ENCODE measurements at places on chromosomes 13 and 19.

DNA sequence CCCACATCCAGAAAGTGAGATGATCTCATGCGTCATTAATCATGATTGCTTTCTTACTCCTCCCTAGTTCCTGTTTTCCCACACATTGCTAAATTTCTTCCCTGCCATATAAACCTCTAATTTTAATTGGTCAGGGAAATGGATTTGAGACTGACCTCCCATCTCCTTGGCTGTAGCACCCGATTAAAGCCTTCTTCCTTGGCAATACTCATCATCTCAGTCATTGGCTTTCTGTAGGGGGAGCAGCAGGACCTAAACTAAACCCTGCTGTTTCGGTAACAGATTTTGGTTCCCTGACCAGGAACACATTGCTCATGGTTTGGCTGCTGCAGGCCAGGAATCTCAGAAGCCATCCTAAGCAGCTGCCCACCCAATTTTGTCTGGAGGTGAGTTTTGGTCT, 61.7 kb downstream of the SPRYD7 start:
- DNase-seq = no peak

- DNase-seq = no peak
Measured at GRCh38 chr19:35856546-35857149, at the start of gene KIRREL2. Gene KIRREL2, plus strand, starts transcription at chr19:35856911. Its CDS starts 209 bp downstream, at chr19:35857120.

GRCh38 chr19:39403331-39404312, 3.0 kb upstream of the ZFP36 start:
- DNase-seq = peak; percentile 95

DNA sequence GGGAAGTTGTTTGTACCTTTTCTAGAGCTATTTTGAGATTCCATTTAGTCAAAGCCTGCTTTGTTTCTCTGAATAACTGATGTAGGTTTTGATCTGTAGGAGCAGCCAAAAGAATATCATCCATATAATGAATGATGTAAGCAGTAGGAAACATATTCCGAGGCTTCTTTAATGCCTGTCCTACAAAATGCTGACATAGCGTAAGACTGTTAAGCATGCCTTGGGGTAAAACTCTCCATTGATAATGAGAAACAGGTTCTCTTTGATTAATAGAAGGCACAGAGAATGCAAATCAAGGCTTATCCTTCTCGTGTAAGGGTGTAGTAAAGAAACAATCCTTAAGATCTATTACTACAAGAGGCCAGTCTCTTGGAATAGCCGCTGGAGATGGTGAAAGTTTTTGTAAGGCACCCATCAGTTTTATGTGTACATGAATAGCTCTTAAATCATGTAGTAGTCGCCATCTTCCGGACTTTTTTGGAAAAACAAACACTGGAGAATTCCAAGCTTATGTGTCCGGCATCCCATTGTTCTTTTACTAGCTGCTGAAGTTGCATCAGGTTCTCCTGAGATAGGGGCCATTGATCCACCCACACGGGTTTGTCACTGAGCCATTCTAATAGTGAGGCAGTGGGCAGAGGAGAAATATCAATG, 13.5 kb downstream of the FPR3 start:
- no peak for DNase-seq

DNA sequence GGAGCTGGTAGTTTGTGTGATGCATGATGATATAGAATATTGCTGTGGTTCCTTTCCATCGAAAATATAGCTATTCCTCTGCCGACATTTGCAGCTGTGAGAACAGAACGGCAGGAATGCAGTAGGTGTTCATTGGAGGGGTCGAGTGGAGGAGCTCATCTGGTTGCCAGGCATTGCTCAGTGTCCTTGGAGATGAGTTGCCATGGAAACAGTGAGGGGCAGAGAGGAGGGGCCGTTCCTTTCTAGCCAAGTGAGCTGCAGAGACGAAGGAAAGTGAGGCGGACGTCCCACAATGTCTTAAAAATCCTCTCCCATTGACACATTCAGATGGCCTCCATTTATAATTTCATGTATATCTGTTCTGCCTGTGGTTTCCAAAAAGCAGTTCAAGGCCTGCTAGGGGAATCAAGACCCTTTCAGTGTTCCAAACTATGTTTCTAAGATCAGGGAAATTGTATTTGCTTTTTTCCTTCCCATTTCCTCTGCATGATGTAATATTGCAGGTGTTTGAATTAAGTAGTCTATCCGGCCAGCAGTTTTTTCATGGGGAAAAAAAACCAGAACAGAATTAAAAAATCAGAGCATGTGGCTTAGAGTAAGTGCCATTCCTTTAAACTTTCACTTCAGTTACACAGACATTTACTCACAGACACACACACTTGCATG, 41.2 kb upstream of the ZNF835 start:
- DNase-seq = no peak

- DNase-seq = no peak
Measured at GRCh38 chr13:95385798-95386197, 84.5 kb upstream of the ABCC4 start.

- DNase-seq = no peak
Measured at GRCh38 chr13:32748305-32748704, 162.1 kb downstream of the PDS5B start.

DNA sequence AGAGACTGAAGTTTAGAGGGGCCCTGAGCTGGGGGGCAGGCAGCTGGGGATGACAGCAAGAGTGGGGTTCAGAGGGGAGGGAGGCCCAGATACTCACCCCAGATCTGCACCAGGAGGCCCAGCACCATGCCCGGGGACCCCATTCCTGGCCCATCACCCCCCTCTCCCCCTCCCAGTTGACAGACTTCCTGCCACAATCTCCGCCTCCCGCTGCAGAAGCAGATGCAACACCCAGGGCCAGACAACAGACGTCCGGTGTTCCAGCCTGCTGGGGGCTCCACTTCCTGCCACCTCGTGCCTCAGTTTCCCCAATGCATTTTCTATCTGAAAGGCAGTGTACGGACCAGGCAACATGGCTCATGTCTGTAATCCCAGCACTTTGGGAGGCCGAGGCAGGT, at the start of gene TMIGD2:
Gene TMIGD2, minus strand, starts transcription at position 147 of the 398 bp plus-strand sequence. Its CDS starts 4 bp downstream, at position 143.
- no peak for DNase-seq

GRCh38 chr19:20423381-20424197, 142.0 kb downstream of the ZNF737 start:
- DNase-seq = no peak

GRCh38 chr19:19461671-19462622, 53.4 kb downstream of the TSSK6 start:
- DNase-seq = no peak

- no peak for DNase-seq
Measured at GRCh38 chr19:23436318-23436717, 41.0 kb upstream of the ZNF91 start.

DNA sequence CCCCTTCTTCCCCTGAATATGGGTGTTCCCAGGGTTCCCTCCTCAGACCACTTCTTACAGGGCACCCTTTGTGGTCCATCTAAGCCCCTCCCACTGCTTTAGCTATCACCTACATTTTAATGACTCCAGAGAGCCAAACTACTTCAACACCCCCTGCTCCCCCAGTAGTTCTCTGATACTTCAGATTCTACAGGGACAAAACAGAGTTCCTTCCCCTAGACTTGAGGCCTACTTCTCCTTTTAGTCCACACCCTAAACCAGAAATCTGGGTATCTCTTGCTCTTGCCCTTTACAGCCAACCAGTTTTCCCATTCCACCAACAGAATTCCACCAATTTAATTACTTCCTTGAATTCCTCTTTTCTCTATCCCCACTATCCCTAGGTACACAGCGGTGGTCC, 107.2 kb downstream of the KCNRG start:
- no peak for DNase-seq

- no peak for DNase-seq
Measured at GRCh38 chr19:43599635-43600295, 3.4 kb downstream of the ZNF576 start.

GRCh38 chr13:55245005-55245644, 1895.6 kb upstream of the PRR20A start:
- DNase-seq = no peak

DNA sequence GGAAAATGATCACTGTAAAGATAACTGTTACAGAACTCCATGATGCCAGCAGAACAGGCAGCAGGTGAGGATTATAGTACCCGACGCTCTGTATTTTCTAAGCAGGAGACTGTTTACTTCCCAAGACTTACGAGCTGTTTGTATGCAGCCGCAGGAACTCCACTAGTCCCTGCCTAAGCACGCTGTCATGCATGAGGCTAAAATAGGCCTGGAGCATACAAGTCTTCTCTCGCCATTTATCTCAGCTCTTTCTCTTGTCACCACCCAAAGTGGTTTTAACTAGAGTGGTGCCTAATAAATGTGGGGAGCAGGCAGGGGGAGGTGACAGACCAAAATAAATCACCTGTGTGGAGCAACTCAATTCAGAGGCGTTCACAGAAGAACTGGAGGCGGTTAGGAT, 175.8 kb downstream of the TDRD3 start:
- DNase-seq = no peak

GRCh38 chr13:23966221-23966690, 69.0 kb upstream of the C1QTNF9B start:
- no peak for DNase-seq

GRCh38 chr13:38872693-38873092, 117.9 kb downstream of the STOML3 start:
- no peak for DNase-seq

DNA sequence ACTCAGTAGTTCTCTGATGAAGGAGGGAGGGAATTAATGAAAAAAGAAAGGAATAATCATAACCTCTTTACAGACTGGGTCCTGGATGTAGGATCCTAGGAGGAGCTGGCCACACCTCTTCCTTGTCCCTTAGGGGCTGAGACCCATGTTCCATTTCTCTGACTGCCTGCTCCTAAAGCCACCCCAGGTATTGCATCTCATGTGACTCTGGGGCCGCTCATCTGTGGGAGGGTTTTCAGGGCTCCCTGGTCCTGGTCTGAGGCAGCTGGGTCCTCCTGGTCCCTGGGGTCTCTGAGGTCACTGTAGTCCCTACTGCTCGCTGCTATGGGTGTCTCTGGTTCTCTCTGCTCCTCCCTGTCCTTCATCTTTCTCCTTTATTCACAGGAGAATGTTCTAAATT, 2.9 kb downstream of the CEACAM21 start:
- no peak for DNase-seq

DNA sequence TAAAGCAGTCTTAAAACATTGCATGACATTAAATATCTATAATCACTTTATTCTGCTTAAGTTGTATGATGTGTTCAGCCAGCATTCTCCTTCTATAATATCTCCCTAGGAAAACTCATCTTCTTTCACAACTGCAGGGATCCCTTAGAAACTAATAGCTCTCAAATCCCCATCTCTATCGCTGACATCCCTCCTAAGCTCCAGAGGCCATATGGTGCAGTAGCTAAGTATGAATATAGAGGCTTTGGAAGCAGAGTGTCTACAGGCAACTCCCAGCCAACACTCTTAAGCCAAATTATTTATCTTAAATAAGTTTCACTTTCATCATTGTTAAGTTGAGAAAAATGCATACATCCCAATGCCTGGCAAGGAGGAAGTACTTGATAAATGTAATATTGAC, 349.5 kb upstream of the MIR17HG start:
- no peak for DNase-seq

GRCh38 chr13:64186503-64187250, 2771.0 kb upstream of the PCDH20 start:
- no peak for DNase-seq

GRCh38 chr13:41203810-41204209, 9.4 kb upstream of the KBTBD7 start:
- no peak for DNase-seq

DNA sequence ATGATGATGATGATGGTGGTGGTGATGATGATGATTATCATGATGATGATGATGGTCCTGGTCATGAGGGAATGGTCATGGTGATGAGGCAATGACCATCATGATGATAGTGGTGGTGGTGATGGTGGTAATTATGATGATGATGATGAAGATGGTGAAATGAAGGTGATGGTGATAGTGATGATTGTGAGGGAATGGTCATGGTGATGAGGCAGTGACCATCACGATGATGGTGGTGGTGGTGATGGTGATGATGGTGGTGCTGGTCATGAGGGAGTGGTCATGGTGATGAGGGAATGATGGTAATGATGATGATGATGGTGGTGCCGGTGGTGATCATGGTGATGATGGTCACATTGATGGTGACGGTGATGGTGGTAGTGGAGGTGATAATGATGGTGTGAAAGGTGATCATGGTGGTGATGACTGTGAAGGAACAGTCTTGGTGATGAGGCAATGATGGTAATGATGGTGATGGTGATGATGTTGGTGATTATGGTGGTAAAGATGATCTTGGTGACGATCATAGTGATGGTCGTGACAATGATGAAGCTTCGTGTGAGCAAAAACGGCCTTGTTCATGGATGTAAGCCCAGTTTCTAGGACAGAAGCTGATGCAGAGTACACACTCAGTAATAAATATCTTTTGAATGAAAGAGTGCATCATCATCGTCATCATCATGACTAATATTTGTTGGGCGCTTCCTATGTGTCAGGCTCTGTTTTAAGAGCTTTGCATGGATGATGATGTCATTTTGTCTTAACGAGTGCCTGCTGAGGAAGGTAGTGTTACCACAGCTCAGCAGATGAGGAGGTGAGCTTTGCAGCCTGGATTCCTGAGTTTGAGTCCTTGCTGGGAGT, 17.3 kb downstream of the SBK2 start:
- no peak for DNase-seq

GRCh38 chr19:5586300-5587070, 18.7 kb upstream of the TINCR start:
- no peak for DNase-seq

- no peak for DNase-seq
Measured at GRCh38 chr19:287381-287871, 3.8 kb downstream of the PLPP2 start.

GRCh38 chr13:41075034-41075433, 13.7 kb downstream of the WBP4 start:
- no peak for DNase-seq

DNA sequence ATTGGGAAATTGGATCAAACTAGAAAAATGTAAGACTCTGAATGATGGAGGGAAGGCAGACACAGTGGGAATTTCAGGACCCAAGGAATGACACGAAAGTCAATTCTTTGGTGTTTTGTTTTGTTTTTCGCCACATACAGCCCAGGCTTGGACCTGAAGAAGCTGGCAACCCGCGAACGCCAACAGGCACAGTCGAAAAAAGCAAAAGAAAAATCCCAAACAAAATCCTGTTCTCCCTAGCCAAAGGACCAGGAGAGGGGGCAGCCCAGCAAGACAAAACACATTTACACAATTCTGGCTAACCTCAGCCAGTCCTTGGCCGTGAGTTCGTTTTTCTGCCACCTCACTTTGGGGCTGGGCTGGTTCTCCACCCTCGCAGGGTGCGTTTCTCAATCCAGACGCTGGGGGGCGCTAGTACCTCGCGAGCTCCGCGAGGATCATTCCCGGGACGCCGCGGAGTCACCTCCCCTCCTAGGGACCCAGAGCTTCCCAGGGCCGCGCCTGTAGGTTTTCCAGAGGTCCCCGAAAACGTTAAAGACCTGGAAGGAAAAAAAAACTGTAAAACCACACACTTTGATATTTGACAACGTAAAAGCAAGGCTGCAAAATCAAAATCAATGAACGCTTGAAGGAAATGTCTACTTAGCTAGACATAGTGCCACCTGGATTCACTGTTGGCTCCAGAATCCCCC, 34.9 kb upstream of the TPM4 start:
- DNase-seq = peak; percentile 79

GRCh38 chr19:13817018-13817614, 21.9 kb downstream of the ZSWIM4 start:
- no peak for DNase-seq

- DNase-seq = no peak
Measured at GRCh38 chr13:107992542-107992941, 222.8 kb downstream of the LIG4 start.

GRCh38 chr13:24223341-24224231, 63.1 kb downstream of the SPATA13 start:
- no peak for DNase-seq

GRCh38 chr13:20472531-20472930, 53.1 kb downstream of the CRYL1 start:
- no peak for DNase-seq

Measured in SJSA1 (cell line).